ENCODE measurements at places on chromosomes 4 and X. TPM values are rescaled to one million over a fixed set of nuclear protein-coding genes. Genes with fewer than 3 reads are reported as not detected.

Gene GPR173
- polyA plus RNA-seq = 13.9 TPM

DNA sequence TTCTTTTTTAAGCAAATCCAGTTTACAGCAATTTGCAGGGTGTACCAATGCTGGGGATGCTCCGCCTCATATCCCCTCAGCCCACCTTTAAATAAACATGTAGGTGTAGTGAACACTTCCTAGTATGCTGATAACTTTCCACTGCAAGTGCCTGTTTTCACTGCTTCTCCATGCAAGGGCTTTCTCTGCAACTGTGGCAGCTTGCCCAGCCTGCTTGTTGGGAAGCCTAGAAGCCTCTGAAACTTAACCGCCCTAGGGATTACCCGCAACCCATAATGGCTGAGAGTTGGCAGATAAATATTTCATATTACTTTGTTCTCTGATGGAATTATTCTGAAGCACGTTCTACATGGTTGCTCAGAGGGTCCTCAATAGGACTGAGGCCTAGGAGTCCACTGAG lies 253.7 kb upstream of the DDX53 start:
- DNase-seq = no peak

Gene TCEAL1
- 26.3 TPM for polyA plus RNA-seq

- no peak for DNase-seq
Observed at GRCh38 chr4:53956454-53956853, 108.0 kb downstream of the CHIC2 start.

GRCh38 chr4:142614621-142615323 lies 231.3 kb downstream of the INPP4B start:
- no peak for DNase-seq

Measured in left renal cortex interstitium (tissue), 4 donors.